ENCODE measurements at places on chromosomes 1 and 21. TPM values are rescaled to one million over a fixed set of nuclear protein-coding genes. Genes with fewer than 3 reads are reported as not detected.

AMY1C gene
- total RNA-seq, result not detected

FAM72D gene
- total RNA-seq, result 10.7 TPM

LGALS8 gene
- total RNA-seq, result 45.7 TPM

DNA sequence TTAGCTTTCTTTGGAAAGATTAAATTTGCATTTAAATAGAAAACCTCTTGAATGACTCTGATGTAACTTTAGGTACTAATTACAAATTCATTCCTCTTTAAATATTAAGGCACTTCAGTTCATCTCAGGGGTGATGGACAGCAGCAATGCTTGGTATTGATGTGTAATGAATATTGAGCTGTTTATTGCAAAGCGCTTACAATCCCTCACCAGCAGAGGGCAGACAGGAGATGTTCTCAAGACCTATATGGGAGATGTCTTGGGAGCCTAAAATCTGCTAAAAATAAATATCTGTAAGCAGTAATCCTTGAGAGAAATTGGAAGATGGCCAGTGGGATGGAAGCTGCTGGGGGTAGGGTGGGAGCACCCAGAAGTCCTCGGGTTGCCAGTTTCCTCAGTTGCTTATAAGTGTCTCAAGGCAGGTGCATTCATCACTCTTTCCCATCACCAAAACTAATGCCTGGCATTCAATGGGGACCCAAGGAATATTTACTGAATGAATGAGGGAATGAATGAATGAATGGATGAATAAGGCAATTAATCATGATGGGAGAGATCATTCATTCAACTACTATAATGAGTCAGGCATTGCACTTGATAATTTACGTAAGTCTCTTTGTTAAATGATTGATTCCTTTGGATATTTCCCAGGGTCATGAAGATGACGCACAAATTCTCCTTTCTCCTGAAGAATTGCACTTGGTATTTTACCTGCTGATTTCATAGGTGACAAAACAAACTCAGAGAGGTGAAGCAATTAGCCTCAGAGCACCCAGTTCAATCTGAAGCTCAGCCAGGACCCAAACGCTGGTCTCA, 2.3 kb downstream of the KLHDC8A start:
- DNase-seq, result peak; percentile 84

DNA sequence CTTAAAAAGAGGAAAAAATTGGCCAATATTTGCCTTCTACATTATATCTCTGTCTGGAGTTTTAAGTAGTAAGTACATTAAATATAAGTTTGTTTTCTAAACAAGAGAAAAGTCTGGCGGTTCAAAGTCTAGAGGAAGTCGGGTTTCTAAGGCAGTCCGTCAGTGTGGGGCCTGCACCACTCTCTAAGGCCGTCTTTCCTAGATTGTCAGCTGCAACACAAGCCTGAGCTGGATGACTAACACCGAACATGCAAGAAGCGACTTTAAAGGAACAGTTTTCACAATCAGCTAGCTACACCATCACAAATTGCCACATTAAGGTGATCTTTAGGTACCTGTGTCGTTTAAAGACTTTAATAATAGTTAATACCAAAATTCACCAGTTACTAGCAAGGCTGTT, 19.6 kb downstream of the CCSAP start:
- DNase-seq, result no peak

- DNase-seq, result no peak
Measured at GRCh38 chr1:36728051-36728450, 245.3 kb upstream of the CSF3R start.

- no peak for DNase-seq
Measured at GRCh38 chr1:93571623-93572310, 109.9 kb downstream of the BCAR3 start.

GRCh38 chr1:200660719-200661118, 9.0 kb downstream of the DDX59 start:
- no peak for DNase-seq

DNA sequence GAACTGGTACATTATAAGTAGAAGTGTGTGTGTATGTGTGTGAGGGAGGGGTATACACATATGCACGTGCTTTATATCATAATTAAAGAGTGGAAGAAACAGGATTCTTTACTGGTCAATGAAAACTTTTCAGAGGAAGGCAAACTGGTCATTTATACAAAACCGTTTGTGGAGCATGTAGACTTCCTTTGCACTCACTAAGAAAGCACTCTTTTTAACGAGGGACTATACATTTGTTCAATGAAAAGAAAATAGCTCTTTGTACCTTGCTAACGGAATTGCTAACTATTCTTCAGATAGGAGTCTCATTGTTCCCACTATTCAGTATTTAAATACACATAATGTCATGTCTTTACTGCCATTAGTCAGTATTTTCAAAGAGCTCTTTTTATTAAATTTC, 219.3 kb downstream of the ST6GALNAC3 start:
- DNase-seq, result no peak

- DNase-seq, result no peak
Measured at GRCh38 chr1:155717041-155717440, 28.1 kb downstream of the DAP3 start.

- DNase-seq, result no peak
Measured at GRCh38 chr1:88293691-88294190, 390.3 kb upstream of the PKN2 start.

- peak; percentile 78 for DNase-seq
Measured at GRCh38 chr1:219189021-219189824, 15.5 kb downstream of the LYPLAL1 start.

GRCh38 chr1:20682571-20683236, 21.5 kb upstream of the DDOST start:
- DNase-seq, result no peak
